ENCODE measurements at places on chromosomes 12 and 14.

DNA sequence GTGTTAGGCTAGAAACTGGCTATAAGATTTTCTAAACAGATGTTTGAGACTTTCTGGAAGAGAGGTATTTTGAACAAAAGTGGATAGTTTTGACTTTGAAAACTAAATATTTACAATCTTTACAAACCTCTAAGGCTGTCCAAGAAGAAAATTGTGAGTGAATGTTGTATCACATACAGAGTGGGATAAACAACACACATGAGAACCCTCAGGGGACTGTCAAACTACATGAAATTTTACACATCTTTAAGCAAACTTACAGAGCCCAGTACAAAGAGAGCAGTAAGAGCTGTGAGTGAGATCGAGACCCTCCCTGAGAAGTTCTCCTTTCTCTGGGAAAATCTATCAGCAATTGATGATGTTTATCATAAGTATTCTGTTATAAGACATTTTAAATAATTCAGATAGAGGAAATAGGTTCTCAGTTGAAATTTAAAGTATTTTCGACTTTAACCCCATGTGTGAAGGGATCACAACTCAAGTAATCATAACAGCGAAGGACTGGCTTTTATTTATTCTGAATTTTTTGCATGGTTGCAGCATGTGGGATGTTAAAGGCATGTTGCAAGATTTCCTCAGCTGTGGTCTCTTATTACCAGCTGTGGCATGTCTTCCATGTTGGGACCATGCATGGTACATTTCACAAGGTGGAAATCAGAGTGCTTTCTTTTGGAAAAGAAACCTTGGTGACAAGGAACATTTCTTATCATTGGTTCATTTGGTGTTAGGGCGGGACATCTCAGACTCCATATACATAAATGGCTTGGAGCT is 264.0 kb upstream of the PRICKLE1 start:
- DNase-seq, result no peak

DNA sequence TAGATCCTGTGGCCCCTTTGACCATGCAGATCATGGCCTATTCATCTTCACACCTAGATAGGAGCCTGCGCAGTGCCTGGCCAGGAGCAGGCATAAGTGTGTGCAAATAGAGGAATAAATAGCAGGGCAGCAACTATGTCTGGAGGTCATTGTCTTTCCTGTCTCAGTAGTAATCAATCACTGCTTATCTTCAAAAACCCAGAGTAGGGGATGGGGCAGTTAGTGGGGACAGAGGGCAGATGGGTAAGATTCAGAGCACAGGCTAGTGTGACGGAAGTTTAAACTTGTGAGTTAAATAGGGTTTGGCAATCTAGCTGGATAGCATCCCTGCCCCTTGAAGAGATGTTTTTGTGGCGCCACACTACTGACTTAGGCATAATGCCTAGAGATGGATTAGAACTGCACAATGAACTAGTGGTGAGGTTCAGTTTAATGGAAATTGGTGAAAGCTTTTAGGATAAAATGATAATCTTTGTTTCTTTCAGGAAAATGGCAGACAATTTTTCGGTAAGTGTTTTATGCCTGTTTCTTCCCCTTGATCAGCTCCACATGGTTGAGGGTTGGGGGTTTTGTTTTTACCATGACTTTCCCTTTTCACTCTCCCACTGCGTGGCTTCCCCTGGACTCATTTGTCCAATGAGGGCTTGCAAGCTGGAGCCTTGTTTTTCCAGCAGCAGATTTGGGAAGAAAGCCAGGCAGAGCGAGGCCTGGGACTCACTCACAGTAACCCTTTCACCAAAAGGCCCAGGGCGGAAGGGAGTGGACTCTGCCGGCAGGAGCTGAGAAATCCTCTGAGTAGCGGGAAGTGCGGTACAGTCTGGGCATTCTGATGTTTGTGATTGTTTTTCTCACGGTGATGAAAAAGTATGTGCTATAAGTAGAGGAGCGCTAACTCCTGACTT is 8.1 kb downstream of the LGALS3 start:
- no peak for DNase-seq

DNA sequence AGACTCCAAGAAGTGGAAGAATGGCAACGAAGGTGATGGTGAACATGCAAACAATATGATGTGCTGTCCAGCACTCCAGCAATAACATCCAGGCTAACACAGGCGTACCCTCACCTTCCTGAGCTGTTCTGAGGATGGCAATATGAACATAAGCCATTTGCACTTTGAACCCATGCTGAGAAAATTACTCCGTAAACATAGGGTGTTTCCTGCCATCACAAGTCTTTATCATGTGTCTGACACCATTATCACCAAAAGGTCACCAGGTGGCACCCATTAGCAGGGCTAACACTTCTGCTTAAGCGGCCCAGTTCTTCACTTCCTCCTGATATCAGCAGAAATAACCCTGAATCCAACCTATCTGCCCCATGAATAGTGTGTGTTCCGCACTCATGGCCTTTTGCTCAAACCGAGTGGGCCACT is 482.8 kb downstream of the MED13L start:
- no peak for DNase-seq

DNA sequence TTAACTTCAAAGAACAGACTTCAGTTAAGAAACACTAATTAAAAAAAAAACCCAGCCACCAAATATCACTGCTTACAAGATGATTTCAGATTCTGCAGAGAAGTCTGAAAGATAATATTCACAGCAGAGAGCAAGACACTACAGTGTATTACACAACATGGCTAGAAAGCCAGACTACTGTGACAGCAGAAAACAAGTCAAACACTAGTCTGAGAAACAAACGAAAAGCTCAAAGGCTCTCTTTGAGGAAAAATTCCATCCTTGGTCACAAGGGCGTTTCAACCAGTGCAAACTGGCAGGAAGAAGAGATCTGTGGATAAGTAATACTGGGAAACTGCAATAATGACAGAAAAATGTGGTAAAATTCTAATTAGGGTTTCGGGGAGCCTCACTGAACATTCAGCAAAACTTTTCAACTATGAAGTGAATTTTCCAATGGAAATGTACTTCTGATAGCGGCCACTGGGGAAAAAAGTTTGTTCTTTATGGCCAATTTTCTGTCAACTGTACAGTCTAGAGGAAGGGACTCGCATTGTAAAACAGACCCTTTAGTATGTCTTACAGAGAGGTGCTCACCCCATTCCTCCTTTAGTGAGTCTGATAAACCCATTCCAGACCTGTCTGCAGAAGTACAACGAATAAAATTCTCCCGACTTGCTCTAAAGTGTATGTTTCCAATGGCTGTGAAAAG is 50.4 kb downstream of the ACADS start:
- no peak for DNase-seq

GRCh38 chr12:92294676-92295440 is 149.2 kb upstream of the BTG1 start:
- DNase-seq, result peak; percentile 14

GRCh38 chr14:78974691-78975090 is 804.5 kb downstream of the NRXN3 start:
- DNase-seq, result peak; percentile 51

DNA sequence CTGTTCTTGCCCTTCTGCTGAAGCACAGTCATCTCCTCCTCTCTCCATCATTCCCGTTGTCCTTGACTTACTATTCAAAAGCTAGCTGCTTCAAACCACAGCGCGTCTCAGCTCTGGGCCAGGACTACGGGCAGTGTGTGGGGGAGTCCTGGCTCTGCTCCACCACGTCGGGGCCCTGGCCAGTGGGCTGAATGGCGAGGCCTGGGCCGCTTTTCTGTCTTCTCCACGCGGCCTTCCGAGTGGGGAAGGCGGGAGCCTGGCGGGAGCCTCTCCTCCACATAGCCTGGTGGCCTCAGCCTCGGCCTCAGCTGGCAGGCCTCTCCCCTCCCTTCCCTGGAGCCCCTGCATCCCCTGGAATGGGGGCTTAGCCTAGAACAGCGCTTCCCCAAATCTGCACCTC is 16.5 kb downstream of the ANKRD9 start:
- no peak for DNase-seq

DNA sequence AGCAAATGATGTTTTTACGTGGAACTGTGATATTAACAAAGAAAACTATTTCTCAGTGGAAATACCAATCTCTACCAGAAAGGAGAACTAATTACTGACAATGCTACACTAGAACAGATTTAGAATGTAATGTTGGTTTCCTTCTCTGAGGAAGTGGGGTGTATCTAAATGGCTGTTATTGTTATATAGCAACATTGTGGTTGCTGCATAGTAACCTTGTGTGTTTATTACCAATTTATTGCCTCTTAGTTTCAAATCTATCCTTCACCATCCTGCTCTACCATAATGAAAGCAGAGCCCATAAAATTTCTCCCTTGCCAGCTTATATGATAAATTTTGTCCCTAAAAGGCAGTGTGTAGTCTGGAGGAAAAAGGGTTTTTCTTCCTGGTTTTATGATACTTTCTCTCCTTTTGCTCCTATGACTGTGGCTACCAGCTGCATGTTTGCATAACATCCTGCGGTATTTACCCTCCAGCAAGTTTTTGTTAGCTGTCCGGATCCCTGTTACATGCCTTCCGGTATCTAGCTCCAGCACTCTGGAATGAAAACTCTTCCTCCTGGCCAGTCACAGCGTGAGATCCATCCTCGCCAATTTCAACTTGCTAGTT is 5.7 kb upstream of the KLRK1 start:
- peak; percentile 84 for DNase-seq

DNA sequence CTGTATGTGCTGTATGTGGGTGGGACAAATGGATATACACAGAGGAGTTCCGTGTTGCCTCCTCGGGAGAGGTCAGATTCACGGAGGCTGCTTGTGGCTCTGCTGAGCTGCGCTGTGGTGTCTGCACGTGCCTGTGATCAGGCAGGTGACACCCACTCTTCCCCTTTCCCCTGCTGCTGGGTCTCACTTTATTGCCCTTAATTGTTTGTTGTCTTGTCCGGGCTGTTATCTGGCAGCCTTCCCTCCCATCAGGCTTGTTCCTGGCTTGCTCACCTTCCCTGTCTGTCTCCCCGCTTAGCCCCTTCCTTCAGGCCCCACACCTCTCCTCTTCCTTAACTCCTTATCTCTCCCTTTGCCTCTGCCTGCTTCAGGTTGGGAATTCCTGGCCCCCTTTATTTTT is 13.5 kb downstream of the WNT5B start:
- no peak for DNase-seq

DNA sequence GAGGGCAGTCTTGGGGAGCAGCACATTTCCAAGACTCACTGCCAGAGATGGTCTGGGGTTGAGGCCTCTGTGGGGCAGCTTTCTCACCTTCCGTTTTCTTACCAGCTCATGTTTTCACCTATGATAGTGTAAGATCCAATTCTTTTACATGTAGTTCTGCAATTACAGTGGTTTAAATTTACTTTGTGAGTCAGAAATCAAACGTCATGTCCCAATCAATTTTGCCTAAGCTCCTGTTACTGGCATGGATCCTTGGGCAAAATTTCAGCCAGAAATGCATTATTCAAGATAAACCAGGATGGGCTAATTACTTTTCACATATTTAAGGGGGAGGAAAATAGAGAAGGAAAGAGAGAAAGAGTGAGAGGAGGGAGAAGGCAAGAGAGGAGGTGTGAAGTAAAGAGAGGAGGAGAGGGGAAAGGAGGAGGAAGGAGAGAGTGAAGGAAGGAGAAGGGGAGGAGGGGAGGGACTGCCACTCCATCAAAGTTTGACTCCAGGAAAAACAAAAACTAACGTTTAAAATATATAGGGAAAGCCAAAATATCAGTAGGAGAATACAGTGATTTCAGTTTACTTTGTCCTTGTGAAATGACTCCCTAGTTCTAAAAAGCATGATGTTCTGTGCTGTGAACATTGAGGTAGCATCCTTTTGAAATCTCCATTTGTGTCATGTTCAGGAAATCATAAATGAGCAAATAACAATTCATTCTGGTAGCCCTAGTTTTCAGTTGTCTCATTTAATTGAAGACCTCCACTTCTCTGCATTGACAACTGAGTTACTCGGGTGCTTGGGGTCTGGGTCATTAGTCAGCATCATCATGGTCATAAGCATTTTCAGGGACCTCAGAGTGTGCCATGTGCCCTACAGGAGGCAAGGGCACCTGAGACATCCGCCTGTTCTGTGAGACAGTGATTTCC is 3.0 kb downstream of the BMAL2 start:
- DNase-seq, result no peak

DNA sequence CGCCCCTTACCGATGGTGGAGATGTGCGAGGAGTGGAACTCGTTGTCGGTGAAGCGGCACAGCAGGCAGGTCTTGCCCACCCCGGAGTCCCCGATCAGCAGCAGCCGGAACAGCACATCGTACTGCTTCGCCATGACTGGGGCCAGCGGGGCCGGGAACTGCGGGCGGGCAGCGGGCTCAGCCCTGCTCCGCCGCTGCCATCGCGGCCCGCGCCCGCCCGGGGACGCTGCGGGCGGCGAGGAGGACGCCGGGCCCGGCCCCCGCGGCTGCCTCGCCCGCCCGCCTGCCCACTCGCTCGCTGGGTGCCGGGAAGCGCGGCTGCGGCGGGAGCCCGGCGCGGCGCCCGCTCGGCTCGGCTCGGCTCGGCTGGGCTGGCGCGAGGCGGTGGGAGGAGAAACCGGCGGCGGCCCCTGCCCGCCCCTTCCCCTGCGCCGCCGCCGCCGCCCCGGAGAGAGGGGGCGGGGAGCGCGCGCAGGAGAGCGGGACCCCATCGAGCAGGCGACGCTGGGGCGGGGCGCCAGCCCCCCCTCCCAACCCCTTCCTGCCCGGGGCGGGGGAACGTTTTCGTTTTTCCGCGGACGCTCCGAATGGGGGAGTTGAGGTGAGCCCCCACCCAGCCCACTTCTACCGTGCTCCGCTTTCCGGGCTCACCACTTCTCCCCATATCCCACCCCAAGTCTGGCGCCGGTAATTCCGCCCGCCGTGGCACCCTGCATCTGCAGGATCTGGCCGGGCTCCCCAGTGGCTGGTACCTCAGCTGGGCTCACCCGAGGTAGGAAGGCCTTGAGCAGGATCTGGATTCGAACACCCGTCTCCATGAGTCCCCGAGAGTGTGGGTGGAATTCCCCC is at the start of gene RAB15:
RAB15 (minus strand) TSS at position 394 of the 849 bp plus-strand sequence; CDS start at position 134, 260 bp downstream.
- no peak for DNase-seq

GRCh38 chr14:32545095-32545494 is 216.0 kb downstream of the AKAP6 start:
- DNase-seq, result no peak
